RKO (cell line): ENCODE measurements at places on chromosomes 13 and 19.

- DNase-seq, result no peak
Observed at GRCh38 chr19:5677580-5677979, 2.7 kb downstream of the MICOS13 start.

DNA sequence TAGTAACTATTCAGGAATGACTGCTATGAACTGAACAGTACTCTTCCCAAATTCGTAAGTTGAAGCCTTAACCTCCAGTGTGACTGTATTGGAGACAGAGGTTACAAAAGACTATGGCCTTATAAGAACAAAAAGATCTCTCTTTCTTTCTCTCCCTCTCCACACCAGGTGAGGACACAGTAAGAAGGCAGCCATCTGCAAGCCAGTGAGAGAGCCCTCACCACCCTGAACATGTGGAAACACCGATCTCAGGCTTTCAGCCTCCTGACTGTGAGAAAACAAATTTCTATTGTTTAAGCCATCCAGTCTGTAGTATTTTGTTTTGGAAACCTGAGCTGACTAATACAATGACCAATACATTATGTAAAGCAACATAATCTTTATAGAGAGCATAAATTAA, 888.9 kb downstream of the SLITRK1 start:
- DNase-seq, result no peak

- DNase-seq, result no peak
Observed at GRCh38 chr13:25910243-25910642, 141.6 kb downstream of the SHISA2 start.

GRCh38 chr13:97279913-97280312, 57.8 kb downstream of the MBNL2 start:
- no peak for DNase-seq

DNA sequence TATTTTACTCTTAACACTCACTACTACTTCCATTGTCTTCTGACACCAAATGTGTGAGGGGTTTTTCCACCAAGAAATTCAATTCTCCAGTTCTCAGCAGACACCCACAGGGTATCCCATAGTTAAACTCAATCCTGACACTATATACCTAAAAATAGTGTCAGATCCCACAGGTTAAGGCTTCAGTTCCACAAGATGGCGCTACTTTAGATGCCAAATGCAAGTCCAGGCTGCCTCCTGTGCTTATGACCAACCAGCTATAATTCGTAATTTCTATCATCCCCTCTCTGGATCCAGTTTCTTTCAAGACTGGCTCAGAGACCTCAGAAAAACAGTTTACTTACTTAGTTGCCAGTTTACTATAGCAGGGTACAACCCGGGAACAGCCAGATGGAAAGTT, 1146.2 kb upstream of the SPRY2 start:
- peak; percentile 59 for DNase-seq

GRCh38 chr13:36344173-36344572, 2.0 kb downstream of the SPART start:
- no peak for DNase-seq

DNA sequence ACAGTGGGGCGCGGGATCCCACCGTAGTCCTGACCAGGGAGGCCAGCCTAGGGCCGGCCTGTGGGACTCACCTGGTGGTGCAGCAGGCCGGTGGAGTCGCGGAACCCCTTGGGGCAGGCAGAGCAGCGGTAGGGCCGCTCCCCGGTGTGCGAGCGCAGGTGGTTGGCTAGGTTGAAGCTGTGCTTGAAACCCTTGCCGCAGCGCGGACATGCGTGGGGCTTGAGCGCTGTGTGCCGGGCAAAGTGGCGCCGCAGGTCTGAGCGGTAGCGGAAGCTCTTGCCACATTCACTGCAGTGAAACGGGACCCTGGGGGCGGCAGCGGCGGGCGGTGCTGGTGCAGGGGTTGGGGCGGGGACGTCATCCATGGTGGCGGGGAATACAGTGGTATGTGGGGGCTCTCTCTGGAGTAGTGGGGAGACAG, 1.8 kb downstream of the FIZ1 start:
- no peak for DNase-seq

DNA sequence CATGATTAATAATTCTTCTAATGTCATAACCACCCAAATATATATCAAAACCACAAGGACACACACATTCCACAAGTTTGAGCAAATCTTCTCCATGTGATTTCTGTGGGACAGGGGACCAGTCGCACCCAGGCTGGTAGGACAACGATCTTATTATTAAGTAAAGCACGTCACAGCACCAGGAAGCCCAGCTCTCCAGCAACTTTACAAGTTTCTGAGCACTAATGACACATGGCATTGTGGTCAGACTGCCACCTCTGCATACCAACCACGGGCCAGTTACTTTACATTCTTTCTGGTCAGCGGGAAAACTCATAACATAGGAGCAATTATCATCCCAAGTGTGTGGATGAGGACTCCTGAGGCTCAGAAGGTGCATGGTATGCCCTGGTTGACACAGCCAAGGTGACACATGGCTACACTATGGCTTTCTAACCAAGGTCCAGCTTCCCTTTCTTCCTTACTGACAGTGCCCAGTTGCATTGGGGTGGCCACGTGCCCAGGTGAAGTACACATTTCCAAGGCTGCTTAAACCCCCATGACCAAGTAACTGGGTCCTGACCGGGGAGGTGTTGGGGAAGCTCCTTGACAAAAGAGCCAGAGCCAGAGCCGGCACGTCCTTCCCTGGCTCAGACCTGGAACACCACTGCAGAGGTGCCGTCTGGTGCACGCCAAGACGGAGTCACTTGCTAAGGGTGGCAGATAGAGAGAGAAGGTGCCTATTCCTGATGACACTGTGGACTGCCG, 27.4 kb downstream of the LATS2 start:
- no peak for DNase-seq

DNA sequence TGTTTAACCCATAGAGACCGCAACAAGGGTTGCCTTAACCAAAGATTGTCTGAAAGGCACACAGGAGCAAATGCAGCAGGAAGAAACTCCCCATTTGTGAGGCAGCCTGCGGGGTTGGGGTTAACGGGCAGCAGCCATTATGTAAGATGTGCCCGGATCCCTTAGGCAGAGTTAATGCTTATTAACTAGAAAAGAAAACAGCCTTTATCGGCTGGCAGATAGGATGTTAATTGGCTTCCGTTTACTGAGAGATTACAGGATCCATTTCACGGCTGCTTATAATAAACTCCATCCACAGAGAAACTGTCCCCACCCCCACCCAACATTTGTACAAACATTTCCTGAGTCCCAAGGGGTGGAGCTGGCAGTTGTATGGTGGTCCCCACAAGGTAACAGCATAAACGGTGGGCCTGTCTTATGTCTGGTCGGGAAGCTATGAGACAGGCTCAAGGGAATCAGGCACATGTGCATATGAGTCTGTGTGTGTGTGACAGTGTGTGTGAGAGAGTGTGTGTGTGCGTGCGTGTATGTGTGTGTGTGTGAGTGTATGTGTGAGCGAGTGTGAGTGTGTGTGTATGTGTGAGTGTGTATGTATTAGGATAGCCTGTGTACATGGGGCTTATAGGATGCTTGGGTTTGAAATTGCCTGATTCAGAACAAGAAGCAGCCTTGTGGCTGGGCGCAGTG, 10.5 kb downstream of the SLC25A42 start:
- DNase-seq, result no peak
